Left lung (tissue), 14 donors: ENCODE measurements at places on chromosomes 3 and 15.

DNA sequence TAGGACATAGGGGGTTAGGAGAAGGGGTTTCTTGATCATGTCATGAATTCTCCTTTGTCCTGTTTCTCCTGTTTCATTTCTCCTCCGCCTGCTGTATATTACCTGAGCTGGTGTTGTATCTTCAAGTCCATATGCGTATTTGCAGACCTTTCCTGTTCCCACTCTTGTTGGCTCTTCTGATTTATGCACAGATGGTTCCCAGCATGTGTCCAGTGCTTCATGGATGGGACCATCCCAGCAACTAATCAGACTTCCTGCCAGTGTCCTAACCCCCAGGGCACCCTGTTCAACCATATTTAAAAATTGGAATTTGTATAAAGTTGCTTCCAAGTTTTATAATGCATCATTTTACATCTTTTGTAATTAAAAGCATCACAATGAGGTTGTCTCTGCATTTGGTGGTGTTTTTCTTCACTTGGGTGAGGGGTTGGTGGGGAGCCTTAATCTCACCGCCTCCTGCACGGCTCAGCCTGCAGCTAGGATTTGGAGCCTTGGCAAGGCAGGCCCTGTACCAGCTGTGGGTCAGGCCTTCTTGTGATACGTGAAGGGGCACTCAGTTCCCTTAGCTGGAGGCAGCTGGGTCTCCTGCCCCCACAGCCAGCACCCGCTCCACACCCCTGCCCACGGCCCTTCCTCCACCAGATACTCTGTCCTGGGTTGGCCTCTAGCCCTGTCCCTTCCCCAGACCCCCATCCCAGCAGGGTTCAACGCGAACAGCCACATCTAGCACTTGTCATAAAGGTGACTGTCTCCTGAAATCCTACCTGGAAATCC, 72.0 kb upstream of the BLM start:
- no peaks in the 10 kb centered on the region for H3K27me3 ChIP-seq
- no peak overlapping the region for H3K27ac ChIP-seq
- DNase-seq: no peak
- no peaks in the 10 kb centered on the region for H3K36me3 ChIP-seq
- no peak overlapping the region for H3K4me3 ChIP-seq

- peak; percentile 95 for DNase-seq
- peaks cover 22% of the 10 kb centered on the region for H3K4me1 ChIP-seq
- H3K27ac ChIP-seq: peak within 1 kb of the TSS; percentile 94
- H3K36me3 ChIP-seq: no peaks in the 10 kb centered on the region
- peaks cover 12% of the 10 kb centered on the region for H3K27me3 ChIP-seq
Observed at GRCh38 chr3:98901392-98902350, at the start of gene DCBLD2. TSS of gene DCBLD2 (minus strand) at chr3:98901695. CDS start at chr3:98901326, 369 bp downstream.

DNA sequence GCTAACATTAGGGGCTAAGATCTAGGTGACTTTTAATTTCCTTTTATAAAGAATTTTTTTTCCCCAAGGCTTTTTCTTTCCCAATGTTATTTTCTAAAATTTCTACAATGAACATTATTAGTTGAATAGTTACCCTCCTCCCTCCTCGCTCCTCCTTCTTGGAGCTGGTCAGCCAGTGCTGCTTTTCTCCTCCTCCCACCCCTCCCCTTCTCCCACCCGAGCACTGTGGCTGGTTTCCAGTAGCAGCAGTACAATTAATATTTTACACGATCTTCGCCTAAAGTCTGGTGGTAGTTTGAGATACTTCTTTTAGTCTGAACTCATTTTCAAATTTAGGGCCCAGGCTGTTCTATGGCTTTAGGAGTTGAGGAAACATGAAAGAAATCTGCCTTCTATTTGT, 41.6 kb downstream of the EEFSEC start:
- H3K27ac ChIP-seq: no peak overlapping the region
- no peaks in the 10 kb centered on the region for H3K36me3 ChIP-seq
- no peaks in the 10 kb centered on the region for H3K4me1 ChIP-seq
- no peaks in the 10 kb centered on the region for H3K27me3 ChIP-seq
- H3K4me3 ChIP-seq: no peak overlapping the region

DNA sequence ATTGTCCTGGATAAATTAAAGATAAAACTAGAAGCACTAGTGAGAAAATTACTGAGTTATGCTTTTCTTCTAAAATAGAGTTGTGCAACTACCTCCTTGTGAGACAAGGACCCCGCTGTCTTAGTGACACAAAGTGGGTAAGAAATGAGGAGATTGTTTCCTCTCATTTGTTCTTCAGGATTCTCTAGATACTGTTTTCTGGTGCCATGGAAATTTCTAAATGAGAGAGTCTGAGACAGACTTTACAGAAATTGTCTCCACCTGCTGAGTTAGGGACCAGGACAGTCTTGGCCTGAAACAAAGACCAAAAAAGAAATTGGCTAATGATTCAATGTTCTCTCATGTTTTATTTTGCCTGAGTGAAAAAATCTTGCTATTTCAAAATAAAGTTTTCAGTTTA, 427.5 kb downstream of the TUSC7 start:
- H3K27me3 ChIP-seq: no peaks in the 10 kb centered on the region
- H3K4me1 ChIP-seq: no peaks in the 10 kb centered on the region
- no peak overlapping the region for H3K4me3 ChIP-seq
- H3K27ac ChIP-seq: no peak overlapping the region
- no peak for DNase-seq
- no peaks in the 10 kb centered on the region for H3K36me3 ChIP-seq

GRCh38 chr3:53180305-53181023, 19.5 kb downstream of the PRKCD start:
- no peak overlapping the region for H3K4me3 ChIP-seq
- no peaks in the 10 kb centered on the region for H3K27me3 ChIP-seq
- DNase-seq: no peak
- H3K4me1 ChIP-seq: no peaks in the 10 kb centered on the region
- H3K27ac ChIP-seq: no peak overlapping the region

DNA sequence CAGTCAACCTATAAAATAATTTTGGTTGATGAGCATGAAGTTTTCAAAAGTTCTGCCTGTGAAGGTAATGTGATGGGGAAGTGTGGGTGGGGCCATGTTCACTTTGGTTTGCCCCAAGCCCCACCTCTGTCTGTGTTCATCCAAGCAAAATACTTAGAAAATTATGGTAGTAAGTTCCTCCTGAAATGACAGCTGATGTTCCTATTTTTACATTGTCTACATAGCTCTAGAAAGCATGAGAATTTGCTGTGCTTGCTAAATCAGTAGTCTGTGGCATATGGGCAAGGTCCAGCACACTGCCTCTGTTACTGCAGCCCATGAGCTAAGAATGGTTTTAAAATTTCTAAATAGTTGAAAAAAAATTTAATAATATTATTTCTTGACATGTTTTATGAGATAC, 21.9 kb upstream of the CP start:
- H3K4me3 ChIP-seq: no peak overlapping the region
- no peak for DNase-seq
- no peak overlapping the region for H3K27ac ChIP-seq
- H3K36me3 ChIP-seq: no peaks in the 10 kb centered on the region
- H3K4me1 ChIP-seq: peaks cover 31% of the 10 kb centered on the region

- no peak overlapping the region for H3K4me3 ChIP-seq
- no peak overlapping the region for H3K27ac ChIP-seq
- DNase-seq: no peak
- no peaks in the 10 kb centered on the region for H3K27me3 ChIP-seq
Observed at GRCh38 chr3:45164056-45164455, 17.9 kb upstream of the CDCP1 start.

DNA sequence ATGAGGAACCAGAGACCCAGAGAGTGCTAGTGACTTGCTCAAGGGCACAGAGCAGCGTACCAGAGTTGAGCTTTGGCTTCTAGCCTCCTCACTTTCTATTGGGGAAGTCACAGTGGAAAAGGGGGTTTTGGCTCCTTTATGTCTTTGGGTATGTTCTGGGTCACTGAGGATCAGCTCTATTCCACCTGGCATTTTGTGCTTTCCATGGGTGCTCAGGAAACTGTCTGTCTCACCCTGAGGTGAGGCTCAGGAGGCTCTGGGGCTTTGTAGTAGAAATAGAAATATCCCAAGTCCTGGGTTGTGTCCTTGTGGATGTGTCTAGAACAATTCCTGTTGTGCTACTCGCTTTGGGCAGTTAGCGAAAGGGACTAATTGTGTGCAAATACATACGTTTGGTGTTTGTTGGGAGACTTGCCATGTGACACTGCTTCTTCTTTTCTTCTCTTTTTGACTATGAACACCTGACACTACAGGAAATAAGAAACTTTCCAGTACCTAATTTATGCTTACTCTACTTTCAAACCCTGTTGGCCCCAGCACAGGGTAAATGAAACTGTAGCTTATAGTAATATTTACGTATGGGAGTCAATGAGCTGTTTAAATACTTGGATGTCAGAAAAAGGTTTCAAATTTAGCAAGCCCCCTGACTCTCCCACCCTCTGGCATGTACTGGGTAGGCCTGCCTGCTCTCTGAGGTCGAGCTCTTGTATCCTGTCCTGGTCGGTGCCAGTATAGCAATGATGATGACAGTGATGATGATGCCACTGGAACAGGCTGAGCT, 35.6 kb downstream of the SMAD3 start:
- DNase-seq: no peak
- H3K27ac ChIP-seq: no peak overlapping the region

GRCh38 chr3:11477407-11477911, 166.3 kb downstream of the VGLL4 start:
- no peaks in the 10 kb centered on the region for H3K27me3 ChIP-seq
- H3K36me3 ChIP-seq: no peaks in the 10 kb centered on the region
- H3K4me3 ChIP-seq: no peak overlapping the region
